ENCODE measurements at places on chromosomes 12 and 14.

- H3K36me3 ChIP-seq: no peaks in the 10 kb centered on the region
- no peaks in the 10 kb centered on the region for H3K4me1 ChIP-seq
- no peak overlapping the region for H3K4me3 ChIP-seq
- no peak for DNase-seq
These were observed 9.9 kb upstream of the FICD start for GRCh38 chr12:108505129-108505528.

- DNase-seq: no peak
- H3K4me1 ChIP-seq: peaks cover 3% of the 10 kb centered on the region
- H3K36me3 ChIP-seq: no peaks in the 10 kb centered on the region
- no peak overlapping the region for H3K27ac ChIP-seq
These were observed 50.6 kb downstream of the RFX4 start for GRCh38 chr12:106633451-106633823.

DNA sequence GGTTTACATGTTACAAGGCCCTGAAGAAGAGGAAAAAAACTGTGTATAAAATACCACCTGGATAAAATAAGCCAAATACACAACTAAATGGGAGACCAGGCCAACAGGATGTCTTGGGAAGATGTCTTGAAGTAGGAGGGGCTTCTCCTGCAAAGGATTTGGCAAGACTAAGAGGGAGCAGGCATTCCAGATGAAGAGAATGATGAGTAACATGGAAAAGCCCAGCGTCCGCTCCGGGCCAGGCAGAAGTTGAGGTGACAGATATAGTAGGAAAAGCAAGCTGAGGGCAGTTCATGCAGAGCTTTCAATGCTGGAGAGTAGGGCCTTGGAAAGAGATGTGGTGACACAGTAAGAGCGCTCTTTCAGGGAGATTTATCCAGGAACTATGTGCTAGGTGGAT lies 16.1 kb upstream of the EIF4B start:
- no peaks in the 10 kb centered on the region for H3K27me3 ChIP-seq
- no peak overlapping the region for H3K4me3 ChIP-seq
- H3K36me3 ChIP-seq: no peaks in the 10 kb centered on the region
- no peak for DNase-seq
- peaks cover 24% of the 10 kb centered on the region for H3K4me1 ChIP-seq

GRCh38 chr14:92800012-92800411 lies 5.9 kb downstream of the GOLGA5 start:
- no peak for DNase-seq
- H3K4me1 ChIP-seq: peaks cover 16% of the 10 kb centered on the region
- H3K27me3 ChIP-seq: no peaks in the 10 kb centered on the region
- H3K27ac ChIP-seq: peak overlapping the region; percentile 67
- H3K4me3 ChIP-seq: no peak overlapping the region

DNA sequence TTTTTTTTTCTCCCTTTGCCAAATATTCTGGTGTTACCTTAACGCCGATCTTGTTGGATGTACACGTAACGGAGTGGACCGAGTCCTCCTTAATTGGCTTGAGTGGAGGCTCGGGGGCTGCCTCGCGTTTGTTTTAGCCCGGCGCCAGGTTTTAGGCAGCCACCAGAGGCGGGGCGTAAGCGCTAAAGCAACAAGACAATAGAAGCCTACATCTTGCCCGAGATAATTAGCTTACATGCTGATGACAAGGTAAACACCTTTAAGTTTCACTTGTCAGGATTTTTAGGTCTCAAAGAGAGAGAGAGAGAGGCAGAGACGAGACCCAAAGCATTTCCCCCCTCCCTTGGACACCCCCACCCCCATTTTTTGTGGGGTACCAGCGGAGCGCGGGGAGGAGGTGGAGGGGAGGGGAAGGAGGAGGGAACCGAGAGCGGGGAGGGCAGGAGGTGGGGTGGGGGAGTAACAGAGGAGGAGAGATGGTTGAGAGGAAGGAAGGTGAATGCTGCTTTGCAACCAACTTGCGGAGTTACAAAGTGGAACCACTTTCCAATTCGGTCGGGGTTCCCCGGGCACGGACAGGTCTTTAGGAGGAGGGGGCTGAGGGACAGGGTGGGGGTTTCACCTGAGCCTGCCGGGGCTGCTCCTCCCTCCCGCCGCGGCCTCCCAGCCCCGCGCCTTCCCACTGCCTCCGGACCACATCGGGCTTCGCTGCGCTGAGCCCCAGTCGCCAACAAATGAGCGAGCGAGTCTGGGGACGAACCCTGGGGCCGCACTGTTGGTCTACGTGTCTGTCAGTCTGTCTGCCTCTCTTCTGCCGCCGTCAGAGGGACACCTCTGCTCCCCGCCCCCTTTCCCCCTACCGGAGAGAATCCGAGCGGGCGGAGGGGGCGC lies at the start of gene NKX2-1:
Gene NKX2-1, minus strand, starts transcription at position 802 of the 891 bp plus-strand sequence. Its CDS starts 103 bp downstream, at position 699.
- no peak for DNase-seq
- H3K36me3 ChIP-seq: no peaks in the 10 kb centered on the region
- peaks cover 88% of the 10 kb centered on the region for H3K27me3 ChIP-seq

DNA sequence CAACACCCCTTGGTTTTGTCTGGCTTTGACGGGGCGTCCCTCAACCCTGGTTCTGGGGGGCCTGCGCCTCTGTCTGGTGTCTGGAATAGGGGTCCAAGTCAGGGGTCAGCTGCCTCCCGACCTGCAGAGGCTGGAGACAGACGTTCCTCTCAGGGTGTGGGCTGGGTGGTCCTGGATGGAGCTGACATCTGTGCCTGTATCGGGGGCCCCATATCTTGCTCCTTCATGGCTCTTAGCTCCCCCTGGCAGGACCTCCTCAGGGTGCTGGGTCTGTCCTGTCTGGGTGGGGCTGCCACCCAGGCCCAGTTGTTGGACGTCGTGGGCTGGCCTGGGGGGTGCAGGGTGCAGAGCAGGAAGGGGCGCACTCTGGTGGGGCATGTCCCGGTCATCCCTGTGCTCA lies 374.8 kb downstream of the TMEM121 start:
- peaks cover 1% of the 10 kb centered on the region for H3K36me3 ChIP-seq
- H3K27me3 ChIP-seq: no peaks in the 10 kb centered on the region
- no peaks in the 10 kb centered on the region for H3K4me1 ChIP-seq

DNA sequence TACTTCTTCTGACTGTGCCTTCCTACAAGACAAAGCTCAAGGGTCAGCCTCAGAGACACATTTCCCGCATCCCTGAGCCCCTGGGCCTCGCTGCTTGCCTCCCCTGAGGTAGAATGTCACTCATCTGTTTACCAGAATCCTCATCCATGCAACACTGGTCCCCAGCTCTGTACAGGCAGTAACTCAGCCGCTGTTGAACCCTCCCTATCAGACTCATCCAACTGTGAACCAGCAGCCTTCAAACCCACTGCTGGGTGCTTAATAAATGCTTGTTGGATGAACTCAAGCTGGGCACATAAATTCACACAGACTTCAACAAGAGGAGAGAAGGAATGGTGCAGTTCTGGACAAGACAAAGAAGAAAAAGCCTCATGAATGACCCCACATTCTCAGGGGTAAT lies 6.1 kb downstream of the NT5DC3 start:
- H3K36me3 ChIP-seq: peaks cover 12% of the 10 kb centered on the region
- H3K4me1 ChIP-seq: peaks cover 28% of the 10 kb centered on the region
- no peak for DNase-seq
- H3K27me3 ChIP-seq: peaks cover 9% of the 10 kb centered on the region

- H3K4me1 ChIP-seq: no peaks in the 10 kb centered on the region
- no peak overlapping the region for H3K4me3 ChIP-seq
- peaks cover 3% of the 10 kb centered on the region for H3K36me3 ChIP-seq
- H3K27me3 ChIP-seq: no peaks in the 10 kb centered on the region
- no peak for DNase-seq
- H3K27ac ChIP-seq: no peak overlapping the region
These were observed 147.2 kb downstream of the HELB start for GRCh38 chr12:66449531-66449930.

GRCh38 chr12:26580619-26581018 lies 252.4 kb downstream of the ITPR2 start:
- H3K4me3 ChIP-seq: no peak overlapping the region
- H3K36me3 ChIP-seq: peaks cover 6% of the 10 kb centered on the region
- no peak for DNase-seq
- H3K27me3 ChIP-seq: no peaks in the 10 kb centered on the region
- no peaks in the 10 kb centered on the region for H3K4me1 ChIP-seq

- no peaks in the 10 kb centered on the region for H3K36me3 ChIP-seq
- no peak overlapping the region for H3K4me3 ChIP-seq
- no peak for DNase-seq
- no peak overlapping the region for H3K27ac ChIP-seq
These were observed 20.2 kb upstream of the PPP1R13B start for GRCh38 chr14:103867523-103867953.

GRCh38 chr12:90036637-90037036 lies 328.0 kb upstream of the ATP2B1 start:
- no peaks in the 10 kb centered on the region for H3K4me1 ChIP-seq
- H3K27ac ChIP-seq: no peak overlapping the region
- H3K27me3 ChIP-seq: no peaks in the 10 kb centered on the region
- DNase-seq: no peak
- no peaks in the 10 kb centered on the region for H3K36me3 ChIP-seq

DNA sequence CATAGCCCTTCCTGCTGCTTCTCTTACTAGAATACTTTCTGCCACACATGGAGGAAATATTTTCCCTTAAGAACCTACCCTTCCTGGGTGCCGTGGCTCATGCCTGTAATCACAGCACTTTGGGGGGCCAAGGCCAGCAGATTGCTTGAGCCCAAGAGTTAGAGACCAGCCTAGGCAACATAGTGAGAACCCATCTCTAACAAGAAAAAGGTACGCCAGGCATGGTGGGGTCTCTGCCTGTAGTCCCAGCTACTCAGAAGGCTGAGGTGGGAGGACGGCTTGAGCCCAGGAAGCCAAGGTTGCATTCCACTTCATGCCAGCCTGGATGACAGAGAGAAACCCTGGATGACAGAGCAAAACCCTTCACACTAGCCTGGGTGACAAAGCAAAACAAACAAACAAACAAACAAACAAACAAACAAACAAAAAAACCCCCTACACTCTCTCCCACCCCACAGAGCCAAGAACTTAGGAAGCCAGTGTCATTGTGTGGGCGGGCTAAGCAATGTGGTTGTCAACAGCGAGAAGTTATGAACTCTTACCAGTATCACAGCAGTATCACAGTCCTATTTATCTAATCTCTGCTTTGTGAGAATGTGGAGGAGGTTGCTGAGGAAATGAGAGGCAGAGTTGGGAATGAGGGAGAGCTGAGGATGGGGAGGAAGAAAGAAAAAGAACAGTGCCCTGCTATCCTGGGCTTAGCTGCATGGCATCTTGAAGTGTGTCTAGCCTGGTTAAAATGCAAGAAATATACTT lies 53.8 kb upstream of the CLEC14A start:
- no peaks in the 10 kb centered on the region for H3K36me3 ChIP-seq
- DNase-seq: no peak
- H3K4me3 ChIP-seq: no peak overlapping the region
- H3K27me3 ChIP-seq: peaks cover 4% of the 10 kb centered on the region

- H3K27me3 ChIP-seq: no peaks in the 10 kb centered on the region
- no peak overlapping the region for H3K4me3 ChIP-seq
- peak overlapping the region; percentile 33 for H3K27ac ChIP-seq
- no peaks in the 10 kb centered on the region for H3K36me3 ChIP-seq
- H3K4me1 ChIP-seq: peaks cover 12% of the 10 kb centered on the region
- no peak for DNase-seq
These were observed 54.2 kb downstream of the ITPK1 start for GRCh38 chr14:93061380-93062012.

DNA sequence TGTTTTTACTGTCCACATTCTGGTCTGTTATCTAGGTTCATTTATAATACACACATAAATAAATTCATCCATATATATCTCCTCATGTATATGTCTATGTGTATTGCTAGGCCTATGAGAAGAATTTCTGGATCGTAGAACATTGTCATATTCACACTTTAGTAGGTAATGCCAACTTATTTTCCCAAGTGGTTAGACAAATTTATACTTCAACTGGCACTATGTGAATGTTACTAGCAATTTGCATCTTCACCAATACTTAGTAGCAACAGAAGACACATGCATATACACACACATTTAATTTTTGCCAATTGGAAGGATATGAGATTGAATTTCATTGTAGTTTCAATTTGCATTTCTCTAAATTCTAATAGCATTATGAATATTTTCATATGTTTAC lies 365.1 kb downstream of the FSCB start:
- no peaks in the 10 kb centered on the region for H3K4me1 ChIP-seq
- H3K27me3 ChIP-seq: no peaks in the 10 kb centered on the region

DNA sequence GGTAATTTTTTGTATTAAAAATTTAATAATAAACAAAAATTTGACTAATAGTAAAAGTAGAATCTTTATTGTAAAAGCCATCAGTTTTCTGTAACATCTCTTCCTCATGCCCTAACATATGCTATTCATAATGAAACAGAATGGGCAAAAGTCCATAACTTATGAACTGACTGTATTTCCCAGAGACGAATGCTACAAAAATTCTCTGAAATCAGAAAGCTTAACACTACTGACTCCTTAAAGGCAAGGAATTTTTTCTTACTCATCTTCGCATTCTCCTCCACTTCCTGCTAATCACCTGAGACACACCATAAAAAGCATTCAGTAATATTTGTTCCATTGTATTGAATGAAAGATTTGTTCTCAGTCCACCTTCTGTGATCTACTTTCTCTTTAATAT lies 17.6 kb downstream of the MON2 start:
- DNase-seq: no peak
- H3K4me3 ChIP-seq: no peak overlapping the region
- H3K27ac ChIP-seq: no peak overlapping the region
- no peaks in the 10 kb centered on the region for H3K27me3 ChIP-seq

- no peak overlapping the region for H3K4me3 ChIP-seq
- H3K4me1 ChIP-seq: peaks cover 4% of the 10 kb centered on the region
- no peak overlapping the region for H3K27ac ChIP-seq
- DNase-seq: no peak
- H3K27me3 ChIP-seq: no peaks in the 10 kb centered on the region
These were observed 294.4 kb downstream of the DIO2 start for GRCh38 chr14:79916892-79917291.

DNA sequence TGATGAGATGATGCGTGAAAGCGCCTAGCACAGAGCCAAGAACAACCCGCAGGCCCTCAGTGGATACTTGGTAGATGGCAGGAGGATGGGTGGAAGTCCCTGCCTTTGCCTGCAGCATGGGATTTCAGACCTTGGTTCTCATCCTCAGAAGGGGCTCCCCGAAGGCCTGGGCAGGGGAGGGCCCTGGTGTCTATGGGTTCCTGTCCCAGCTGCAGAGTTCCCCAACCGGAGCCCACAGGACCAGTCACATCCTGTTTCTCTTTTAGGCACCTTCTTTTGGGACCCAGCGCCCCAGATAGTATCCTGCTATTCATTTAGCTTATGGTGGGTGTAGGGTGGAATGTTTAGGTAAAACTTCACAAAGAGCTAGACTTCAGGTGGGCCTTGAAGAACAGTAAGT lies 55.5 kb downstream of the CALM1 start:
- peaks cover 1% of the 10 kb centered on the region for H3K36me3 ChIP-seq
- H3K4me3 ChIP-seq: no peak overlapping the region
- peaks cover 3% of the 10 kb centered on the region for H3K27me3 ChIP-seq
- no peak for DNase-seq
- no peak overlapping the region for H3K27ac ChIP-seq
- peaks cover 6% of the 10 kb centered on the region for H3K4me1 ChIP-seq
